OCI-LY7 (cell line): ENCODE measurements at places on chromosomes 7 and 10. TPM values are rescaled to one million over a fixed set of nuclear protein-coding genes. Genes with fewer than 3 reads are reported as not detected.

The SPDYE2 gene
- total RNA-seq = not detected in 2 replicates

The CYP26C1 gene
- total RNA-seq = 0.09 and 0.15 TPM in 2 replicates

The LRRTM3 gene
- total RNA-seq = not detected in 2 replicates

The LLCFC1 gene
- not detected in 2 replicates for total RNA-seq

The TMEM72 gene
- not detected in 2 replicates for total RNA-seq

The PAXIP1 gene
- total RNA-seq = 33.0 and 36.3 TPM in 2 replicates

The MLXIPL gene
- total RNA-seq = not detected in 2 replicates

The GTF2IRD2 gene
- 14.6 and 17.1 TPM in 2 replicates for total RNA-seq

The ADAP1 gene
- total RNA-seq = 7.0 and 7.7 TPM in 2 replicates

The GPR85 gene
- total RNA-seq = not detected in 2 replicates

The GLCCI1 gene
- 85.6 and 108 TPM in 2 replicates for total RNA-seq

The MMD2 gene
- not detected in 2 replicates for total RNA-seq
